ENCODE measurements at places on chromosomes 1 and 21.

GRCh38 chr1:66248746-66249145 lies 285.2 kb upstream of the SGIP1 start:
- no peak for DNase-seq

DNA sequence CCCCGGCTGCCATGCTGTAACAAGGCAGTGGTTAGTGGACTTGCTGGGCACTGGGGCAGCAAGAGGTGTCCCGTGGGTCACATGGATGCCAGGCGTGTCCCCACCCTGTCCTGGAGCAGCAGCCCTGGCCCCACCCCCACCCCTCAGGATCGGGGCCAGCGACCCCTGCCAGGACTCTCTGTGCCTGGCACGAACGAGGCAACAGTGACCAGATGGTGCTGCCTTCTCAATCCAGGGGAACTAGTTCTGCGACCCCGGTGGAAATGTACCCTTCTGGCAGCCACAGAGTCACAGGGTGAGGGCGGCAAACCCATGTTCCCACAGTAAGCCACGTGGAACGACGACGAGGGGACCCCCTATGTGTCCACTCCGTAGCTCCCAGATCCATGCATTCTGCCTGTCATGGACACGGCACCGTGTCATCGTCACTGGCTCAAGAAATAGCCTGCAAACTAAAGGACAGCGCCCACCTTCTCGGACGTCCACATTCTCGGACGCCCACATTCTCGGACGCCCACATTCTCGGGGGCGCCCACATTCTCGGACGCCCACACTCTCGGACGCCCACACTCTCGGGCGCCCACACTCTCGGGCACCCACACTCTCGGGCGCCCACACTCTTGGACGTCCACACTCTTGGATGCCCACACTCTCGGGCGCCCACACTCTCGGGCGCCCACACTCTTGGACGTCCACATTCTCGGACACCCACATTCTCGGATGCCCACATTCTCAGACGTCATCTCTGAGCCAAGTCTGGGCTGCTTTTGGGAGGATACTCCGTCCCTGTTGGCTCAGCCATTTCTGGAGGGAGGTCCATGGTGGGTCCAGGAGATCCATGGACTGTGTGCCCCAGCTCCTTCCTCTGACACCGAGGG lies 19.6 kb upstream of the ACTRT2 start:
- no peak for DNase-seq

GRCh38 chr1:39954324-39954869 lies 548 bp upstream of the MFSD2A start:
- DNase-seq, result no peak

GRCh38 chr1:61287734-61288133 lies 205.4 kb downstream of the NFIA start:
- no peak for DNase-seq

GRCh38 chr1:68979891-68980290 lies 483.0 kb upstream of the DEPDC1 start:
- DNase-seq, result no peak

DNA sequence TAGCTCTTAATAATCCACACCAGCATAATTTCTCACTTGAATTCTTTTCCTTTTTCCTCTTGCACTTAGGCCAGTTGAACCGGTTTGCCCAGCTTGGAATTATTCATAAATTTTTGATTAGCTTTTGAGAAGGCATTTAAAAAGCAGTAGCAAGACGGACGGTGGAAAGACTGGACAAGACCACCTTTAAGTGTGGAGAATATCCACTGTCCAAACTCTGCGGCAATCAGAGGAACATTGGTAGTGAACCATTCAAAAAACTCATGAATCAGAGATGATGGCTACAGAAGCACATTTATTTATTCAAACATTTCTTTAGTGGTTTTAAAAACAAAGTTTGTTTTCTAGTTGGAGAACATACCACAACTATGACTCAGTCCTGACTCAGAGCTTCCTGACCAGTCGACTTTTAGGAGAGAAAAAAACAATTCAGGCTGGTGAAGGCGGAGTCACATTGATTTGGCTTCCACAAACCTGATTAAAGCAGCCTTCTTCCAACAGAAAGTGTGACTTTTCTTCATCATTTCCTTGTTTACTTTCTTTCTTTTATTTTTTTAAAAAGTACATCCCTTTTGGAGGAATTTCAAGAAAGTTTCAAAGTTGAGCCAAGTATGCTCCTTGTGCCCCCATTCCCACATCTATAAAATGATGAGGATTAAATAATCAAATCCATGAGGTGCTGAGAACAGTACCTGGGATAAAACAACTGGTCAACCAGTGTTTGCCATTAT lies 128.8 kb downstream of the ADSS2 start:
- no peak for DNase-seq

- DNase-seq, result no peak
These were observed 14.2 kb downstream of the RGS8 start for GRCh38 chr1:182670032-182670749.

GRCh38 chr1:154236855-154237254 lies 16.1 kb downstream of the UBAP2L start:
- DNase-seq, result no peak

- DNase-seq, result no peak
These were observed 1112.3 kb downstream of the KCNT2 start for GRCh38 chr1:195495720-195496635.

DNA sequence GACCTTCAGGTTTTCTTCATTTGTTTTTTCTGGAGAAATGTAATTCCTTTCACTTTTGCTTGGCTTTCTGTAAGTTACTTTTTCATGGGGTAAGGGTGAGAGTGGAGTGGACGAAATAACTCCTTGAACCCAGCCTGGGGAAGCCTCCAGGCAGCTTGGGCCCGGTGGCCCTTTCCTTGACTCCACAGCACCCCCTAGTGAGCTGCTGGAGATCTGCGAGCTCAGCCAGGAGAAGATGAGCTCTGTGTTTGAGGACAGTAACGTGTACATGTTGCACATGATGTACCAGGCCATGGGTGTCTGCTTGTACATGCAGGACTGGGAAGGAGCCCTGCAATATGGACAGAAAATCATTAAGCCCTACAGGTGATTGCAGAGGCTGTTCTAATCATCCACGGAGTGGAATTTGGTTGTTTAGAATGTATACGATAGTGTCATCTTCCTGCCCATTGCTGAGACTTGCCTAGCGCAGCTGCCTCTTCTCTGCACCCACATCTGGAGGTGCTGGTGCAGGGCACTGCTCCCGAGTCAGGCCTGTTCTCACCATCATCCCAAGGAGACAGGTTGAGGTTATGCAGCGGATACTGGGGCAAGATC lies 51.0 kb downstream of the SMYD2 start:
- no peak for DNase-seq

DNA sequence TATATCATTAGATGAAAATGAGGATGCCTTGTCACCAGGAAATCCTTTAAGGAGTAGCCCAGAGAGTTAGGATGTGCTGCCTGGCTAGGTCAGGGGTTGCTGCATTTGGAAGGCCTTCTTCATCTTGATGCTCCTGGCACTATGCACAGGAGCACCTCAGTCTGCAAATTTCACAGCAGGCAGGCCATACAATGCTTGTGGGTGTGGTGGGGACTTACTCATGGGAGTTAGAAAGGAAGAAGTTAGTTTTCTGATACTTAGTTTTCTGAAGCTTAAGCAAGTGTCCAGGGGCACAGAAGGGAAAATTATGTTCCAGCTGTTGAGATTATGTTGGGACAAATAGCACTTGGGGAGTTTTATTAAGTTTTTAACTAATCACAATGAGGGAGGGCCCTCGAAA lies 11.4 kb downstream of the HLX start:
- DNase-seq, result no peak

GRCh38 chr1:4778056-4778455 lies 123.6 kb downstream of the AJAP1 start:
- no peak for DNase-seq

DNA sequence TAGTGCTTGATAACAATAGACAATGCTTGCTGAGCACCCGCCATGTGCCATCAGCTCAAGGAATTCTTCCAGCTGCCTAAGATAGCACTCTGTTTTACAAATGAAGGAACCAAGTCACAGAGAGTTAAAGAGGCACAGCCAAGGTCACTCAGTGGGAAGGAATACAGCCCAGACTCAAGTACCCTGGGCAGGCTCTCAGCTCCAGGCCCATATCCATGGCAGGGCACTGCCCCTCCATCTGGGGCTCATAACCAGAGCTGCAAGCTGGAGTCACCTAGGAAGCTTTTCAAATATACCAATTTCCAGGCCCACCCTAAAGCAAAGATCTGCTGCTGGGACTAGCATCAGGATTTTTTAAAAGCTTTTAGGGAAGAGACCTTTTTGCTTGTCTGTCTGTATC lies 1.6 kb downstream of the CLEC20A start:
- DNase-seq, result no peak

DNA sequence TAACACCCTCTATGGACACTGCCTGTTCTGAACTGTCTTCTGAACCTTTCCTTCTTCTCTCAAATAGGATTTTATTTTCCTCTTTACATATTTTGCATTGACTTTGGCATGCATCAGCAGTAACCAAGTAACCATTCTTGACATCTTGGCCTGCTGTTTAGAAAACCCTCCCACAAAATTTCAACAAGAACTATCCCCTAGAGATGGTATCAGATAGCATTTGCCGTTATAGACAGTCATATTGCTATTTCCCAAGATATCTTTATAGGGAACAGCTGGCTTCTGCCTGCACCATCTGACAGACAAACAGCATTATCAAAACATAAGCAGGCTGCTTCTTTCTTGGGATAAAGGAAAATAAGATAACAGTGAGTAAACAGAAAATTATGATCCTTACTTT lies 54.7 kb downstream of the LHX8 start:
- no peak for DNase-seq

DNA sequence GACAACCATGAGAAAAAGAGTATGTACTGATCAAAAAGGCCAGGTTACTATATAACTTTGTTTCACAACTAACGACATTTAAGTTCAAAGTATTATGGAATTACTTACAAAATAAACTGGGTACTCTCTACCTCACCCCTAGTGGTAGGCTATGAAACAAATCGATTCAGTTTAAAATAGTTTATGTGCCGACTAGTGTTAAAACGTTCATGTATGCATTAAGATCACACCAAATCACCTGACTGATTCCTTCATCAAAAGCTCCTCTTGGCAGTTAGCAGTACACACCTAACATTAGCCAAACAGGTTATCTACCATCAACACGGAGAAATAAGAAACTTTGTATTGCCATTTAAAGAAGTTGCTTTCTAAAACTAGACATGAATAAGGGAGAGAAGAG lies 137.1 kb downstream of the AKT3 start:
- DNase-seq, result no peak

DNA sequence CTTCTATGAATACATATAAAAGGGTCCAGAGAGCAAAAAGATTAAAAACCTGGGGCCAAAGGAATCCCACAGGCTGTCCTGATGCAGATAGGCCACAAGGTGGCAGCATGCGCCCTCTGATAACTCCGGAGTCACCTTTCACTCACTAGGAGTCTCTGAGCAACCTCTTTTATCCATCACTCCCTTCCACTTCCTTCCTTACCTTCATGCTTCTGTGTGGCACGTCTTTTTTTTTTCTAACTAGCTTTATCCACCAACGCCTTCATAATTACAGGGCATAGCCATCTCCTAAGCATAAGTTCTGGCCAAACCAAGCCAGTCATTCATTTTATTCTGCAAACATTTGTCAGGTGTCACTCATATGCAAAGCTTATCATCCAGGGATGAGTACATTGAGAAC lies 3.9 kb upstream of the PGLYRP4 start:
- DNase-seq, result peak; percentile 80

- no peak for DNase-seq
These were observed 227.2 kb downstream of the CAMTA1 start for GRCh38 chr1:7012461-7012924.

GRCh38 chr21:39176271-39176709 lies 7.0 kb downstream of the PSMG1 start:
- DNase-seq, result no peak

DNA sequence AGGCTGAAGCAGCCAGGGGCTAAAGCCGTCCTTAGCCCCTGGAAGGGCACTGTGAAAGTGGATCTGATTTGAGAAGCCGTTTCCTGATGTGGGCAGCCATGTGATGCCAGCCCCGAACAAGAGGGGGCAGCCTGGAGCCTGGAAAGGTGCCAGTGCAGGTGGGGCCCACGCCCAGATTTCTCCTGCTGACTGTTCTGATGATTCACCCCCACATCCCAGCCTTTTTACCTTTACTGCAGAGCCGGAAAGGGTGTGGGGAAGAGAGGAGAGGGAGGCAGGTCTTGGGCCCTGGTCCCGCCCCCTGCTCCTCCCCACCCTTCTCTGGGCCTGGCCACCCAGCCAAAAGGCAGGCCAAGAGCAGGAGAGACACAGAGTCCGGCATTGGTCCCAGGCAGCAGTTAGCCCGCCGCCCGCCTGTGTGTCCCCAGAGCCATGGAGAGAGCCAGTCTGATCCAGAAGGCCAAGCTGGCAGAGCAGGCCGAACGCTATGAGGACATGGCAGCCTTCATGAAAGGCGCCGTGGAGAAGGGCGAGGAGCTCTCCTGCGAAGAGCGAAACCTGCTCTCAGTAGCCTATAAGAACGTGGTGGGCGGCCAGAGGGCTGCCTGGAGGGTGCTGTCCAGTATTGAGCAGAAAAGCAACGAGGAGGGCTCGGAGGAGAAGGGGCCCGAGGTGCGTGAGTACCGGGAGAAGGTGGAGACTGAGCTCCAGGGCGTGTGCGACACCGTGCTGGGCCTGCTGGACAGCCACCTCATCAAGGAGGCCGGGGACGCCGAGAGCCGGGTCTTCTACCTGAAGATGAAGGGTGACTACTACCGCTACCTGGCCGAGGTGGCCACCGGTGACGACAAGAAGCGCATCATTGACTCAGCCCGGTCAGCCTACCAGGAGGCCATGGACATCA lies at the start of gene SFN:
SFN (plus strand) TSS at position 369 of the 904 bp plus-strand sequence; CDS start at position 433, 64 bp downstream.
- peak; percentile 57 for DNase-seq

- no peak for DNase-seq
These were observed 10.7 kb downstream of the NEK7 start for GRCh38 chr1:198167436-198167934.

GRCh38 chr1:111204201-111204982 lies 3.9 kb upstream of the DENND2D start:
- DNase-seq, result no peak

GRCh38 chr1:174700775-174701174 lies 253.0 kb downstream of the GPR52 start:
- no peak for DNase-seq

DNA sequence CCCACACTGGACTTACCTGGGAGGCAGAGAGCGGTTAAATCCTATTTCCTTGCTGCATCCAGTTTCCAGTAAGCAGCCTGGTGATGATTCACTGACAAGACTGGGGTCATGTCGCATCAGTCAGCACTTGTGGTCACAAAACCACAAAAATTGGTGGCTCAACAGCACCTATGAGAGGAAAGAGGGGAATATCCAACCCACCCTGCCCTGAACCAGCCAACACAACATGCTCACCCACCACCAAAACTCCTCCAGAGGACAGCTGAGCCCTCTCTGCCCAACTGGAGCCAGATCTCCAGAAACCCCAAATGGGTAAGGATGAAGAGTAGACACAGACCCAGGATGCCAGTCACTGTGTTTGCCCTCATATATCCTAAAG lies 64.0 kb downstream of the CD46 start:
- no peak for DNase-seq

DNA sequence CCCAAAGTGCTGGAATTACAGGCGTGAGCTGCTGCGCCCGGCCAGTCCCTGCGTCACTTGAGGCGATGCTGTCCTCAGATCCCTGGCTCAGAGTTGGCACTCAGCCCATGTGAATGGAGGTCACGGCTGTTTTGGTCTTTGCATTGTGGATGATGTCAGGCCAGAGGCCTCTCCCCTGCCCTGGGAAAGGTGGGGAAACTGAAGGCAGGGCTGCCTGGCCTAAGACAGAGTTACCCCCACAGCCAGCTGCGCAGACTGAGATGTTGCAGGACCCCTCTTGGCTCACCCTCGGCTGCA lies 821 bp downstream of the MASP2 start:
- DNase-seq, result no peak

All from NCI-H2081 treated with DMSO at 0.1 percent for 48 hours (cell line).